ENCODE measurements at places on chromosomes 3 and 15.

DNA sequence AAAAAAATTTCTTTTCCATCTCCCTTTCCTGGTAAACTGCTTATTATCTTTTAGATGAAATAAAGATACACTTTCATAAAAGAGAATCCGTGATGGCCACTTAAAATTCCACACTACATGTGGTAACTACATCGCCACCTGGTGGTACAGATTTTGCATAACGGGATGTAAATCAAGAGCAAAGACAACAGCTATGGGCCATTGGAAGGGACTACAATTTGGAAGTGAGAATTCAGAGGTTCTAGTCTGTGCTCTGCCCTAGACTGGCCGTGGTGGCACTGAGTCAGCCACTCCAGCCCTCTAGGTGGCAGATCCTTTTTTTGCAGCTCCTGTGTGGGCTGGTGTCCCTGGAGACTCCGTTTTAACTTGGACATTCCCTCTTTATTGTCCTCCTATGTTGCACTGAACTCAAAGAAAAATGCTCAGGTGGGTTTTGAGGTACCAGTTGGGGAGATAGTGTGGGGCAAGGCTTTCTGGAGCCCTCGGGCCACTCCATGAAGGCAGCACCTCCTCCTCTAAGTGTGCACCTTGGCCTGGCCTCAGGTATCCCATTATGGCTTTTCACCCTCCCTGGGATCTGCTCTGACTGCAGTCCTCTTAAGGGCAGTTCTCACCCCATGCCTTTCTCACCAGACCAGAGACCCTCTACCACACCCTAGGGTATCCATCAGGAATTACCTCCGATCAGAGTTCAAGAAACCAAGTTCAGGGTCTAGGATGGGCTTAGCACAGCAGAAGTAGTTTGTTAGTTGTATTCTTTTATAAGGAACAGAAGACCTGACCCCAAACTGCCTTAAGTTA lies 54.9 kb downstream of the SPSB4 start:
- peak; percentile 13 for DNase-seq

GRCh38 chr3:14307656-14308302 lies 94.6 kb upstream of the SLC6A6 start:
- DNase-seq = no peak

- no peak for DNase-seq
These were observed 354.9 kb downstream of the SI start for GRCh38 chr3:164723396-164723795.

- DNase-seq = no peak
These were observed 63.4 kb downstream of the CYP19A1 start for GRCh38 chr15:51274956-51275355.

DNA sequence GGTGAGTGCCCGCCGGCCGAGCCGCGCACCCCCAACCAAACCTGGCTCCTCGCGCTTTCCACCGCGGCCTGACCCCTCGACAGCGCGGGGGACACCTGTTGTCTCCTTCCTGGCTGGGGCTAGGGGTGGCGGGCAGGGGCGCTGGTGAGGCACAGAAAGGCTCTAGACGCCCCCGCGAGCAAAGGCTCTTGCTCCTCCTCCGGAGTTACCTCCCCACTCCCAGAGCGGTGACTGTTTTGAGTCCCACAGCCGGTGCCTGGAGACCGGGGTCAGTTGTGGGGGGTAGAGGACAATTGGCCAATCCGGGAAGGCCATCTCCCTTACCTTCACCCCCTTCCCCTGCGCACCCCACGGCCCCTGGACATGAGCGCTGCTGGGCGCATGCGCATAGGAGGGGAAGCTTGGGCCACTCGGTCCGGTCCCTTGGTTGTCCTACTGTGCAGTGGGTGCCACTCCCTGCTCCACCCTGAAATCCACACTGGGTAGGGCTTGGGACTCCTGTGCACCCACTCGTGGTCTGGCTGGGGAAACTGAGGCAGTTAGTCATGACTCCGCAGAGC lies 554 bp downstream of the CHST13 start:
- no peak for DNase-seq

- peak; percentile 25 for DNase-seq
These were observed 8.0 kb upstream of the FAM107A start for GRCh38 chr3:58585005-58585786.

DNA sequence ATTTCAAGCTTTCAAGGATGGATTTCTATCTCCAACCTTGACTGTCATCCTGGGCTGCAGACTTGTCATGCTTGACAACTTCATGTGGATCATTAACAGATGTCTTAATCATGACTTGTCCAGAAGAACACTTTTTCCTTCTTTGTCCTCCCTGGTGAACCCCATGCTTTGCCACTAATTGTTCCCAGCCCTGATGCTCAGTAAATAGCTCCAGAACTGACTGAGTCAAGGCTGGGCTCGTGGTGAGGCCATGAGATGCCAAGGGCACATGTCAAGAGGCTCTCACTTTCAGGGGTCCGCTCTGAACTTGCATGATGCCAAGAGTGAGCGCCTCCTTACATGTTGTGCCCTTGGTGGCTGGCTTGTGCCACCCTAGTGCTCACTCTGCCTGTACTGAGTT lies 48.9 kb upstream of the KY start:
- DNase-seq = no peak

GRCh38 chr3:55440104-55440708 lies 46.9 kb downstream of the WNT5A start:
- DNase-seq = no peak

DNA sequence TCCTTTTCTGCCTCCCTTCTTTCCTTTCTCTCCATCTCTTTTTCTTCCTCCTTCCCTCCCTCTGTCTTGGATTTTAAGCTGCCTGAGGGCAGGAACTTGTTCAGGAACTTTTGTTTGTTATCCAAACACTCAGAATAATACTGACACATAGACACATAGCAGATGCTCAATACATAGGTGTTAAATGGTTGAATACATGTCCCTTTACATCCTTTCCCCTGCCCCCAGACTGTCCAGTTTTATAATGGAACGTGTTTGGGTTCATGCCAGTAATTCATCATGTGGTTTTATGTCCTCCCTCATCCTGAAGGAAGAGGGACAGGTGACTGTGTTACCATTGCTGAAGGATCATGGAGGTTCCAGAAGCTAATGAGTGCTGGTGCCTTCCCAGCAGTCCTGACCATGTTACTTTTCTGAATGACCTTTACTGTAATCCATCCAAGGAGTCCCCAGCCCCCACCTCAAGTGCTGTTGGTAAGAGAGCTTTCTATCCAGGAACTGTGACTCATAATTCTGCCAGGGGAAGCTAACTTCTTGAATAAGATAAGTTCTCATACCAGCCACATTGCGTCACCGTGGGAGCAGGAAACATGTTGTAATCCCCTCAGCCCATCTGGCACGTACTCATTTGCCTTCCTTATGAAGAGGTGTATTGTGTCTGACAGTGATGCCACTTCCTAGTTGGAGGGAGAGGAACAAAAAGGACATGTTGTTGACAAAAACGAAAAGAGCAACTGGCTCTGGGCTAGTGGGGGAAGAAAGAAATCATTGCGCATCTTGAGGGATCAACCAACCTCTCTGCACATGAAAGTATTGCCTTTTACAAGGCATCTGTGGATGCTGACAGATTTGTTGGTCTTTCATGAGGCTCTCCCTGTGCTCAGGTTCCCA lies 52.4 kb downstream of the IL1RAP start:
- no peak for DNase-seq

DNA sequence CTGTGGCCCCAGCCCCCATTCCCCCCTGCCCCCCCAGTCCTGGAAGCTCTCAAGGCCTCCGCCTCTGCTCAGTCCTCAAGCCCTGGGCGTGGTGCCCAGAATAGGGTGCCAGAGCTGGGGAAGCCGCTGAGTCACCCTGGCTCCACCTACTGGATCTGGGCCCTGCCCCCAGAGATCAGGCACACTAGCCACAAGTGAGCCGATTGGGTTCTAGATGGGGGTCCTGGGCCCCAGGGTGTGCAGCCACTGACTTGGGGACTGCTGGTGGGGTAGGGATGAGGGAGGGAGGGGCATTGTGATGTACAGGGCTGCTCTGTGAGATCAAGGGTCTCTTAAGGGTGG lies 5.7 kb downstream of the EIF4G1 start:
- DNase-seq = no peak

GRCh38 chr3:2784627-2785026 lies 325.5 kb downstream of the IL5RA start:
- DNase-seq = no peak

- no peak for DNase-seq
These were observed 61.7 kb downstream of the IL1RAP start for GRCh38 chr3:190575437-190576185.

DNA sequence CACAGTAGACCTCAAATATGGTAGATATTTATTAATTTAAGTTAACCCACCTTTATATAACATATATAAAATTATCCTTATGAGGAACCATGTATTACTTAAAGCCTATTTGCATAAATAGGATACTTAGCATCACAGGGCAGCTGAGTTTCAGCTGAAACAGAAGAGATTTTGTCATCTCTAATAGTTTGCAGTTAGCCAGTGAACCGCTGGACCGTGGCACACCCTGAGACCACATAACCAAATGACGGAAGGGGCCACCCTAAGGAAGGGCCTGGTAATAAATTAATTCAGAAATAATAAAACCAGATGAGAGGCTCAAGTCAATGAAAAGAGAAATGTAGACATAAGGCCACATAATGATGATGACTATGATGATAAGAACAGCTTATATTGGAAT lies 107.7 kb downstream of the MYO5A start:
- no peak for DNase-seq

DNA sequence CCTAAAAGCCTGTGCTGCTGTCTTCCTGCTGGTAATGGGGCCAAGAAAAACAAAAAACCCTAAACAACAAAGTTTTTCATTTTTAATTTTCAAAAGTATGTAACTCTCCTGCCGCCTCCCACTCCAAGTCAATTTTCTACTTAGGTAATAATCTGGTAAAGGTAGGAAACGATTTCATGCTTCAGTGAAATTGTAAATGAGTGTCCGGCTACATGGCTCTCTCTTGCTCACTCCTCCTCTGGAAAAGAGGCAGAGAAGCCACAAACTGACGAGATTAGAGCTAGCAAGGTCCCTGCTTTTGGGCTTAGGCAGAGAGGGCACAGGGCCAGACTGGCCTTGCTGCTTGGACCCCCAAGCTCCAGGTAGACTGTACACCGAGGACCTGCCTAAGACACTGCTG lies 23.5 kb downstream of the KLHL25 start:
- DNase-seq = no peak

DNA sequence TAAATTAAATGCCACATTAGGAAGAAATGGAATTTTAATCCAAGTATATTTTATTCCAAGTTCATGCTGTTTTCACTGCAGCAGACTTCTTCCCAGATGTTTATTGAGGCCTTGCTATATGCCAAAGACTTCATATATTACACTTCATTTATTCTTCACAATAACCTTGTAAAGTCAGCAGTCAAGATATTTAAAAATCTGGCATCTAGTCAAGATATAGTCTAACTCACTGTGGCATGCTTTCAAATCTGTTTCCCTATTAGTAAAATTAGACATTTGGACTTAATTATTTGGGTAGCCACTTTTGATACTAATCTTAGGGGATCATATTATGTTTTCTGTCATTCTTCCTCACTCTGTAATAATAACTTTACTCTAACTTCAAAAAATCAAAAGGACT lies 81.5 kb upstream of the VGLL3 start:
- no peak for DNase-seq

DNA sequence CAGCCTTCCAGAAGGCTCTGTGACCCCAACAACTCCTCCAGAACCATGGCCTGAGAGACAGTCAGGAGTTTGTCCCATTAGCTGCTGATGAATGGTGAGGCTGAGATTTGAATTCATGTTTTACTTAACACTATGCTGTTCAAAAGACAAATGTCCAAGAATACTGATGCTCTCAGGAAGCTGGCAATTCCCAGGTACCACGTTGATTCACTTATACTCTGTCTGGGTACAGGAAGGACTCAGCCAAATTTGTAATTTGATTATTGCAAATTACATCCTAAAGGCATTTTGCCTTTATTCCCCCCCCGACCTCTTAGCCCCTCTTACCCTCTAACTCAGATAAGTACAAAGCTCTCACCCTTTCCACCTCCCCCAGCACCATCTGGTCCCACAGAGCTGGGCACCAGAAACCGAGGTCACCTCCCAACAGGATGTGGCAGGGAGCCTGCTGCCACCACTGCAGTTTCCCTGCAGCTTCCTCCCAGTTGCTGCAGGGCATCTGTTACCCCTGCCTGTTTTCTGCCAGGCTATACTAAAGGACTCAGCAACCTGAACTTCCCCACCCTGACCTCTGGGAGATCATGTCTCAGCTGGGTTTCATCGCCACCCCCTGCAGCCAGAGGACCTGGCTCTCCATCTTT lies 33.6 kb downstream of the EAF1 start:
- no peak for DNase-seq

- DNase-seq = no peak
These were observed 70.0 kb upstream of the CBLB start for GRCh38 chr3:105938806-105939205.

- DNase-seq = no peak
These were observed 18.6 kb downstream of the MESP2 start for GRCh38 chr15:89794627-89795241.

DNA sequence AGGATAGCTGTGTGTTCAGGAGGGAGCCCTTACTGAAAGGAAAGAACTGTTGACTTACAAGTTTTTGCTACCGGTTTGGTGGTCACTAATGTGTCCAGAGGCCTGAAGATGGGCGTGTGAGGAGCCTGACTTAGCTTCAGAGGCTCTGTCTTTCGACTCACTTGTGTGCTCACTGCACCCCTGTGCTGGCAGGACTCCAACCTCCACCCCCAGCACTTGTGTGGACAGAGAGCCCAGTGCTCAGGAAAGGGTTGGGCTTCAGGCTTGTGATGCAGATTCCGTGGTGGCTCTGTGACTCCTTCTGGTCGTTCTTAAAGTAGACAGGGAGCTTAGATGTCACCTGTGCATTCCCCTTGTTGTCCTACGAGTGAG lies 100.9 kb downstream of the PGPEP1L start:
- no peak for DNase-seq

- DNase-seq = no peak
These were observed 54.2 kb downstream of the PIK3R4 start for GRCh38 chr3:130692455-130692854.

GRCh38 chr3:177061369-177061768 lies 135.9 kb downstream of the TBL1XR1 start:
- no peak for DNase-seq

DNA sequence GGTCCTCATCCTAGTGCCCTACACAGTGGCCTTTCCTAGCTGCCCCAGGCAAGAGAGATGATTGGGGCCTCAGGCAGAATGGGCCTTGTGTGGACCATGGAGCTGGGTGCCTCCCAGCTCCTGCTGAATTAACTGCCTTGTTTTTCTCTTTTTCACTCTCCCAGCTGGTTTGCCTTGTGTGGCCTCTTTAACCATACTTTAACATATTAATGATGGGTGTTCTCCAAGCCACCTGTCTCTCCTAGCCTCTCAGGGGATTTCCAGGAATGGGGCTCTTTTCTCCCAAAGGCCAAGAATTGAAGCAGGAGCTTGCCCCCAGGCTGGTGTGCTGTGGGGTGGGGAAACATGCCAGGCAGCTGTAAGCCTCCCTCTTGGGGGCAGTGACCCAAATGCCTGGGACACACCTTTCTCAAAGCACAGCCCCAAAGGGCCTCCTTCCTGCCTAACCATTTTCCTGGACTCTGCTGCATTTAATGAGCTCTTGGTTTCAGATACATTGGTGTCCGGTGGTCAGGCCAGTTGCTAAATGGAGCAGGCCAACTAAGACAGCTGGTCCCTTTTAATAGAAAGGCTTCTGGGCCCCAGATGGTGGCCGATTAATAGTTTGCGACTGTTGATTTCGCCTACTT lies 5.6 kb downstream of the ALPK3 start:
- no peak for DNase-seq

GRCh38 chr3:56792193-56792592 lies 9.6 kb downstream of the ARHGEF3 start:
- no peak for DNase-seq

Data from stimulated activated CD4-positive, alpha-beta T cell treated with anti-CD3 and anti-CD28 coated beads, TNF-alpha, amount 100 ng/mL, for 4 hours (primary cell).